Stimulated activated CD8-positive, alpha-beta memory T cell treated with anti-CD3 and anti-CD28 coated beads, Interleukin-7, amount 100 ng/mL, for 4 hours (primary cell): ENCODE measurements at places on chromosomes 2 and 18.

- DNase-seq = no peak
These were observed 132.3 kb upstream of the RIOK3 start for GRCh38 chr18:23320709-23321236.

DNA sequence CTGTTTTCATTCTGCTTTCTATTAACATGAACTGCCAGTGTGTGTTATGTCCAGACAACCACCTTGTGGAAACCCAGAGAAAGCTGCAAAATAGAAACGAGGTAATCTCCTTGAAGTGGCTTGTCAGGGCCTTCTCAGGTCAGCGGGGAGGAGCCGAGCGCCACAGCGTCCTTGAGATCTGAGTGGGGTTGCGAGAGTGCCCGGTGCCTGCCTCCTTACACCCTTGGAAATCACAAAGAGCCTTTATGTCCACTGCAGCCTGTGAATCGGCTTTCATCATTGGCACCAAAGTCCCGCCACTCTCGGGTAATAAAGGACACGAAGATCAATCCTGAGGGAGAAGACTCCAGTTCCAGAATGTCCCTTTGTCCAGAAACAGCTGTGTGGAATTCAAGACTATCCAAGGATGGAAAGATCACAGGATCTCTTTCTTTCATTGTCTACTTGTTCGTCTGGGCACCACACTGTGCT lies 135.2 kb downstream of the HRH4 start:
- no peak for DNase-seq

- DNase-seq = no peak
These were observed 236.3 kb downstream of the ACKR3 start for GRCh38 chr2:236805800-236806531.

DNA sequence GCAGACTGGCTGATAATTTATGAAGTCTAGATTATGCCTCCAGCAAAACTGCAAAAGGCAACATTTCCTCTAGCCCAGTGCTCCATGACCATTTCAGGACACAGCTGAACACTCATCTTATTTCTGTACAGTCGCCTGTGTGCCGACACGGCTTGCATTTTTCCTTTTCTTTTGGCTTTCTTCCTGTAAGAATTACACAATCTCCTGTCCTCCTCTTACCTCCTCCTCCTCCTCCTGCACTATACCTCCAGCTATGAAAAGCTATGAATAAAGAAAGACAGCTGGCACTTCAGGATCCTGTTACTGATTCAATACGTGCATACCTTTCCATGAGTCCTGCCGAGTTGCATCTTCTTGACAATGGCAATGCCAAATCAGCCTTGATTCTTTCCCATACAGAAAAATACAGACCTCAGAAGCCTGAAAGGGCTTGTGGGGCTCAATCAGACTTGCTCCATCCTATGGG lies 32.2 kb upstream of the TRIB2 start:
- no peak for DNase-seq

DNA sequence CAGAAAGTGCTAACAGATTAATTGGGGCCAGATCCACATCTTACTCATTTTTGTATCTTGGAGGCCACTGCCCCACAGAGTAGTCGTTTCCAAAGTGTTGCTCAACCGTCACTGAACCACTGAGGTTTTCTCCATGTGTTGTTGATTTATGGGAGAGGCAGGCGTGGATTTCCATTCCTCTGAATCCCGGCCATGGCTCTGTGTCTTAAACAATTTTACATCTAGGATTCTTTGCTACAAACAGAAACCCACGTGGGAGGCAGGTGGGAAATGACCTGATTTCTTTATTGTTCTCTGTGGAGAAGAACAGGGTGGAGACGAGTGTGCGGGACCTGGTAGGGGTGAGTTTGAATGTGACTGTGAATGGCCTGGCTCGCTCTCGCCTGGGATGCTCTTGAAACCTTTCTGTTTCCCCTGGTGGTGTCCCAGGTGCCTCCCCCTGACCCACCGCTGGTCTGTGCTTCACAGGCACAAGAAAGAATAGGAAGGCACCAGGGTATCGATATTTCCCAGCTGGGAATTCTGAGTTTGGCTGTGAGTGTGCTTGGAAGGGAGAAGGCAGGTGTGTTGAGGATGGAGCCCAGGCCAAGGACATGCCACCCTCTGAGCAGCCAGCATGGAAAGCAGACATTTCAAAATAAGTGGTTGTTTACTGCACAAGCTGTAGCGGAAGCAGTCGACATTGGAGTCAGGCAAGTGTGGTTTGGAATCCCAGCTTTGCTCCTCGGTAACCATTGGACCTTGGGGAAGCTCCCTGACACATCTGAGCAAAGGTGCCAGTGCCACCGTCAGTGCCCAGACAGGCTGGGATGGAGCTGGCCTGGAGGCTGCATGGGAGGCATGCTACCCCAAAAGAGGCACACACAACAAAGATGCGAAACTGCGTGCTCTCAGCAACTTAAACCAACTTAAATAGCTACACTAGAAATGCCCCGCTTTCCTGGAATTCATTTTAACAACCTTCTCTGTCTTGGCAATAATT lies 50.0 kb downstream of the LPIN1 start:
- DNase-seq = no peak

- DNase-seq = no peak
These were observed 457.3 kb downstream of the XIRP2 start for GRCh38 chr2:167345559-167345958.

DNA sequence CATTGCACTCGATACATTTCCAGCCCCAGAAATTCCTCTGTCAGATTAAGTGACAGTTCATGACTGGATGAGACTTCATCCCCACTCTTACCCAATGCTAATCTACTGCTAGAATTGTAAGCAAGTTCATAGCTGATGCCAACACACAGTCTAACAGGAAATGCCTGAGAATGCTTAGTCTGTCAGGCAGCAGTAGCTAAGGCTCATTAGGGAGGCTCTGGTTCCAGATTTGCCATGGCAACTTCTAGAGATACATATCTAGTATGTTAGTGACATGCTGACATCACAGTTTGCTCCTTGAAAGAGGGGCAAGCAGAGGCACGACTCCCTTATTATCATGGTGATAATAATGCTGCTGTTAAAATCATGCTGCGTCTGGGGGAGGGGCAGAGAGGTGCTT lies 198.4 kb downstream of the RBM43 start:
- no peak for DNase-seq
